ENCODE measurements at places on chromosomes 3 and 15. TPM values are rescaled to one million over a fixed set of nuclear protein-coding genes. Genes with fewer than 3 reads are reported as not detected.

SLC9A9 gene
- total RNA-seq: 13.8 TPM

PCYT1A gene
- total RNA-seq: 69.7 TPM

FXR1 gene
- 125 TPM for total RNA-seq

SLC51B gene
- not detected for total RNA-seq

PLS1 gene
- total RNA-seq: 2.6 TPM

SACM1L gene
- 57.6 TPM for total RNA-seq
